ENCODE measurements at places on chromosomes 5 and 9. TPM values are rescaled to one million over a fixed set of nuclear protein-coding genes. Genes with fewer than 3 reads are reported as not detected.

- no peak for DNase-seq
Observed at GRCh38 chr5:6556089-6556801, 76.6 kb downstream of the NSUN2 start.

DNA sequence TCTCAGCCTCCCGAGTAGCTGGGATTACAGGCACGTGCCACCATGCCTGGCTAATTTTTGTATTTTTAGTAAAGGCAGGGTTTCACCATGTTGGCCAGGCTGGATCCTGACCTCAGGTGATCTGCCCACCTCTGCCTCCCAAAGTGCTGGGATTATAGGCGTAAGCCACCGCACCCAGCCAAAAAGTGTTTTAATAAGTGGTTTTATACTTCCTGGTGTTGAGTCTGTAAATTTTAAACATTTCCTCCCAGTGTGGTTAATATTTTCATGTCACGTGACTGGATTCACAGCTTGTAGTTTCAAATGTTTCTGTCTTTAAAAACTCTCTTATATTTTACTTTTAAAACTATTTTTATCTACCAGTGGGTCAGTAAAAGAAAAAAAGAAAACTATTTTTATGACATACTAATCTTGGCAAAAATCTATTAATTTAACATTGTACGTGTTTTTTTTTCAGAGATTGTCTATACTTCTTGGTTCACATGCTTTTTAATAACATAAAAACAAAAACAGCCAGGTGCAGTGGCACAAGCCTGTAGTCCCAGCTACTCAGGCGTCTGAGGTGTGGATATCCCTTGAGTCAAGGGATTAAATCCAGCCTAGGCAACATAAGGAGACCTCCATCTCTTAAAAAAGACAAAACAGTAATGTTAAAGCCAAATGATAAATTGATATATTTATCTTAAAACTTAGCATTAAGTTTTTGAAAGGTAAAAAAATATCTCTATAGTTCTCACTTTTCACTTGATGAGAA, 117.1 kb downstream of the DMXL1 start:
- no peak for DNase-seq

GRCh38 chr5:168712280-168712924, 133.2 kb upstream of the PANK3 start:
- DNase-seq: no peak

- no peak for DNase-seq
Observed at GRCh38 chr9:75467142-75467541, 378.8 kb downstream of the OSTF1 start.

LHX3 gene
- not detected for total RNA-seq

DNA sequence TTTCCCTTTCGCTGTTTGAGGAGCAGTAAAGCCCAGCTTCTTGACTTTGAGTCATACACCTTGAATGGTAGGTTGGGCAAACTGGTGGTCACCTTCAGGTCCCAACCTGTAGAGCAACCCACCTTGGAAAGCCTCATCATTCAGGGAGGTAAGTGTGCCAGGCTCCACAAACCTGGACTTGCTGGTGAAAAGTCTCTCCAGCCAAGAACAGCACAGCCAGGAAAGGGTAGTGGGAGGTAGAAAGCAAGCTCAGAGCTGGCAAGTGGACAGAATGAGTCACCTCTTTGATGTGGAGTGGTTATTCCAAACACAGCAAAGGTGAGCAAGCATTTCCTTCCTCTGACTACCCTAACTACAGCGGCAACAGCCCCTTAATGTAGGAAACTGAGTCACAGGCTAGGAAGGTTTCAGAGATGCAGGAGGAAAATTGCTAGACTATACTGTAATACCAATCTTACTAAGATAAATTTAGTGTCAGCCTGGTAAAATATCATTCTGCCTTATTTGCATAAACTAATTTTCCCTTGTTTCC, 117.5 kb upstream of the MTAP start:
- no peak for DNase-seq

GRCh38 chr9:79256691-79257213, 315.0 kb upstream of the TLE4 start:
- no peak for DNase-seq
